AG04450 (cell line): ENCODE measurements at places on chromosomes 11 and 22.
A peak's percentile ranks its signal among the peaks of the same experiment; 100 is the strongest.

DNA sequence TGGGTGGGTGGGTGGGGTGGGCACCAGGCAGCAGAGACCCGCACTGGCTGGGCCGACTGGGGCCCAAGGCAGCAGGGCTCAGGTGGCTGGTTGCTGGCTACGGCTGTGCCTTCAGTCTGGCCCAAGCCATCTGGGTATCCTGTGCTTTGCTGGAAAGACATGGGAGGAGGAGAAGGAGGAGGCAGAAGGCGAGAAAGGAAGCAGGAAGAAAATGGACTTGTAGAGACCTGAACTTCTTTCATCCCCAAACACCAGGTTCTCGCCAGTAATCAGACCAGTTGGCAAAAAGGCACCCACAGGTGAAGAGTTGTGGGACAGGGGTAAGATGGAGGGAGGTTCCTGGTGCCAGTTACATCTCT, 78.8 kb downstream of the IGLL1 start:
- no peak for DNase-seq

DNA sequence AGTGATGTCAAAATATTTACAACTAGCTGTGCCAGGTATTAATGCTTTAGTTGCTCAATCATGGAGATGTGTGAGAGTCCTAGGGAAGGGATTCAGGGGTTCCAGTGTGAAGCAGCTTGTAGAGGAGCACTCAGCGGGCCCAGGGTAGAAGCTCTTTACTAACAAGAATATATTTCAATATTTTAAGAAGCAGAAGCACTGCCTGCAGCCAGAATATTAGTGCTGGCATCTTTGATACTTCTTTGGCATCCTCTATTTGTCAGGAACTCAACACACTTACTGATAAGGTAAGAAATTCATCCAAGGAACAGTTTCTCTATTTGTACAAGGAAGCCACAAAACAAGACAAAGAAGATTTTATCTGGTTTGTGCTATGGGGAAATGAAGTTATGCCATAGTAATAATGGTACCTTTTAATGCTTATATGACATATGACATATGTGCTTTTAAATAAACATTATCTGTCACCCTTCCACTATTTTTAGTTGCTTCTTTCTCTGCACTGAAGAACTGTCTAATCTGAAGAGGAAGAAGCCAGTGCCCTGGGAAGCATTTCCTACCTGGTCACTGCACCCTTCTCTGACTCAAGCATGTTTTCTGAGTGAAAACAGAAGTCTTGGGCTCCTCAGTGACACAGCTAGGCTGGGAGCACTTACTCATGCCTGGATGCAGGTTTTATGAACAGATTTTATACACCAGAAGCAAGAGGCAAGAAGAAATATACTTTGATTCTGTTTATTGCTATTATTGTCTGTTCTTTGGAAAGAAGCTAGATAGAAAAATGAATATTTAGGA, 388.1 kb upstream of the CCDC90B start:
- no peak for DNase-seq

DNA sequence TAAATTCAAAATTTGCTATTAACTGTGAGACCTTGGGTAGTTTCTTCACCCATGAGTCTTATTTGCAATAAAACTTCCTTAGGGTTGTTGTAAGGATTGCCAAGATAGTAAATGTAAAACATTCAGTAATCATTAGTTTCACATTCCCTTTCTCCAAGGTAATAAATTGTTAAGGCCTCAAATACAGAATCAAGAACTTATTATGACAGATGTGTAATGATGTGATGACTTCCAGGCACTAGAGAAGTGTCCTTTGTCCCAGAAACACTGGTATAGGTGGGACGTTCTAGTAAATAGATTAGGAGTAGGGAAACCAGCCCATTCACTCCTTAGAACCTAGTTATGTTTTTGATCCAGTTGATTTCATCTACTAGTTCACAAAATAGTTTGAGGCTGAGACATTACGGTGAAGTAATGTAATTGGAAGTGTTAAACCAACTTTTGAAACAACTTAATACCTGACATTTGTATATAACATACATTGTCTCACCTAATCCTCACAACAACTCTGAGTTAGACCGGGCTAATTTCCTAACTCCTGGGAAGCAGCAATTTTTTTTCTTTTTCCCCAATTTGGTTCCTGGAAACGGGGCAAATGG, 25.5 kb downstream of the CTNND1 start:
- no peak for DNase-seq

DNA sequence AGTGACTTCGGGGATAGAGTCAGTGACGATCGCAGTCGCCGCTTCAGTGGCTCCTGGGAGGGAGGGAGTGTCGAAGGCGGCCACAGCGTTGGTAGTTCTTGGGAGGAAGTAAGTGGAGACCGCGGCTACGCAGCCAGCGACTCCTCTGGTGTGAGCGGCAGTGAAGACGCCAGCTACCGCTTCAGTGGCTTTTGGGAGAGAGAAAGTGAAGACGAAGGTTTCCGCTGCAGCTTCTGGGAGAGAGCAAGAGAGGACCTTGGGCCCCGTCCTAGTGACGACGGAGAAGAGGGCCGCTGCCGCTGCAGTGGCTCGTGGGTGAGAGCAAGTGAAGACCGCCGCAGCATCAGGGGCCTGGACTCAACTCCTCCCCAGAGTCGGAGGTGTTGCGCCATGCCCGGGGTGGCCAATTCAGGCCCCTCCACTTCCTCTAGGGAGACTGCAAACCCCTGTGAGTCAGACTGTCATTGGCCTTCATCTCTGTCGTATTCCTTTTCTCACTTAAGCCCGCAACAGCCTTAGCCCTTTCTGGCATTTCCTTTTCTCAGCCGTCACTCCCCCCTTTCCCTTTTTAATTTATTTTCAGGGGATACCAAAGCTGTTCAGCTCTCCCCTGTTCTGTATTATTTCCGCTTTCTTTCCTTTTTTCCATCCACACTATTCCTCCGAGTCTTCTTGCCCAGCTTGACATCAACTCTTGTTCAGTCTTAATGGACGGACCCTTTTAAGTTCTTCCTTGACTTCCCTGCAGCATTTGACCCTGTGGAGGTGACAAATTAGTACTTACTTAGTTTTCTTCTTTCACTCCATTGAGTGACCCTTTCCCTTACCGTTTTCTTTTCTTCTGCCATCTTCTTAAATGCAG, 1.0 kb downstream of the ANKRD42 start:
- DNase-seq = no peak

DNA sequence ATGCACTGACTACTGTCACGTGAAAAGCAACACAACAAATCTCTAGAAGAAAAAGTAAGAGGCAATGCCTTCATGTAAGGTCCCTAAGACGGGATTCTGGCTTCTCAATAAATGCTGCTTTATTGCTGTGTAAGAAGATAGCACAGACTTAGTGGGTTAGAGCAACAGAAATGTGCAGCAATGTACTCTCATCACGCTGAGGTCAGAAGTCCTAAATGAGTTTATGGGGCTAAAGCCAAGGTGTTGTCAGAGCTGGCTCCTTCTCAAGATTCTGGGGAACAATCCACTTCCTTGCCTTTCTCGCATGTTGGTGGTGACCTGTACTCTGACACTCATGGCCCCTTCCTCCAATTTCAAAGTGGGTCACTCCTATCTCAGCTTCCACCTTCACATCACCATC, 93.4 kb downstream of the SHANK2 start:
- DNase-seq = no peak

- no peak for DNase-seq
Observed at GRCh38 chr11:126169291-126169690, 42.2 kb downstream of the RPUSD4 start.

- no peak for DNase-seq
Observed at GRCh38 chr11:13143486-13144297, 133.9 kb upstream of the BMAL1 start.

DNA sequence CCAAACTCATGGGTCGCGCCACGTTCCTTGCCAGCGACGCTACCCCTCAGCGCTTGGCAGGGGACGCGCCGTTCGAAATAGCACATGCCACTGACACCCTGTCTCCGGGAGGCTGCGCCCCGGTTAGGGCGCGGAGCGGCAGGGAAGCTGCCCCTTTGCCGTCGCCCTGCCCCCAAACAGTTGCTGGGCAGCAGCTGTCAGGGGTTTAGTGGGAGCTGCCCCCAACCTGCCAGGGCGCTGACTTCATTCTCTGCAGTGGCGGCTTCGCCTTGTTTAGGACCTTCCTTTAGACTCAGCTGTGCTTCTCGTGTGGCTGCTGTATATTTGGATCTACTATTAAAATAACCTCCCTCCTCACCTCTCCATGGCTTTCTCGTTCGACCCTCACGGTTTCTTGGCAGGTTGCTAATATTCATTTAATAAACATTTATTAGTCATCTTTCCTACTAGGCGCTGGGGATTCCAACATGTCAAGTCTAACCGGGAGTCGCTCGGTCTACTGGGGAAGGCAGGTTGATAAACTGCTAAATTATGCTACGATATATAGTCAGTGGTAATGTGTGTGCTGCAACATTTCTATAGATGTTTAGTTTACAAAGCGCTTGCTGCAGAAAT, 782 bp downstream of the TMEM109 start:
- DNase-seq = no peak

DNA sequence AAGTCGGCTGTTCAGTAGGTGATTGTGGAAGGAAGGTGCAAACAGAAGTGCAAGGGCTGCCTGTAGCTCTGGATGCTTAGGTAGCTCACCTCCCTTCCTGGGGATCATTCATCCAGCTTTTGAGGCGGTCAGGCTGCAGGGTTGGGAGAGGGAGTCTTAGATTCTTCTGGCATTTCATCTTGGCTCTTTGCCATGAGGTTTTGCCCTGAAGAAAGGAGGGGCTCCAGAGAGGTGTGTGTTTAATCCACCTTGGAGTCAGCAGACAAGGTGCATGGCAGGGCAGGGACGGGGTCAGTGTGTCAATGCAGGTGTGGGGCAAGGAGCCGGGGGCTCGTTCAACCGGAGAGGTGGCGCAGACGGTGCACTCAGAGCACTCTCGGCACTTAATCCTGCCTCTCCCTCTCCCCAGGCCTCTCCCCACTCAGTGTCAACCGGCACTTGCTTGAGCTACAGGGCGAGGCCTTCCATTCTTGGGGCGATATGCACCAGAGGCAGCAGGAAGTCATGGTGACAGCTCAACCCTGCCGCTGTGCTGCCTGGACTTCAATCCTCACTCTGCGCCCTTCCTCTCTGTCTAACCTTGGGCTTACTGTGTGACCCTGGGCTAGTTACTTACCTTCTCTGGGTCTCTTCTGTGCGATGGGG, 7.2 kb downstream of the ADAMTS15 start:
- no peak for DNase-seq

- DNase-seq = no peak
Observed at GRCh38 chr22:37213941-37214730, 1.9 kb upstream of the SSTR3 start.

DNA sequence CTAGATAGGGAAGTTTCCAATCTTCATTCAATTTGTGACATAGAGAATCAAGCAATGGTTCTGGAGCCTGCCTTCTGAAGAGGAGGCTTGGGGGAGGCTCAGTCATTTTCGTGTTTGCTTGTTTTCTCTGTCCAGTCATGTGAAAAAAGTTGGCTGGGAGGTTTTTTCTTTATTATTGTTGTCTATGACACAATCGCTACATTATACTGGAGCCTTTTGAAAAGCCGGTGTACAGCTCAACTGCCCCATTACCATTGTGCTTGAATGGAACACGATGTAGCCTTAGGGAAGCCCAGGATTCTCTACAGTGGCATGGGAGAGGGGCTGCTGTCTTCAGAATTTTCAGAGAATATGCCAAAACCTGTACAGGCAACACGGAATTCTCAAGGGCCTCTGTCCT, 57.9 kb upstream of the NCAM1 start:
- DNase-seq = no peak

GRCh38 chr11:70483077-70483861, 84.9 kb downstream of the CTTN start:
- DNase-seq = peak; percentile 7

DNA sequence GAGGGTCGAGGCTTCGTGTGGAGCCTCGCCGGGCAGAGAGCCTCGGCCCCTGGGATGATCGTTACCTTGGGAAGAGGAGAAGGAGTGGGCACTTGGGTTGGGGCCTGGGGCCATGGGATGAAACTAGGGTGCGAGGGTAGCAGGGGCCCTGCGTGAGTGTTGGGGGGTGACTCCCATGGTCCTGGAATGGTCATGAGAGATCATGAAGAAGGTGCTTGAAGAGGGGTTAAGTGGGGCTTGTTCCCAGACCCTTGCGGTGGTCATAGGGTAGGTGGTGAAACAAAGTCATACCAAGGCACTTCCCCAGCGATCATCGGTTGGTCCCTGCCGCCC, 284 bp downstream of the CCS start:
- no peak for DNase-seq

- no peak for DNase-seq
Observed at GRCh38 chr11:128039140-128040021, 548.0 kb downstream of the ETS1 start.

DNA sequence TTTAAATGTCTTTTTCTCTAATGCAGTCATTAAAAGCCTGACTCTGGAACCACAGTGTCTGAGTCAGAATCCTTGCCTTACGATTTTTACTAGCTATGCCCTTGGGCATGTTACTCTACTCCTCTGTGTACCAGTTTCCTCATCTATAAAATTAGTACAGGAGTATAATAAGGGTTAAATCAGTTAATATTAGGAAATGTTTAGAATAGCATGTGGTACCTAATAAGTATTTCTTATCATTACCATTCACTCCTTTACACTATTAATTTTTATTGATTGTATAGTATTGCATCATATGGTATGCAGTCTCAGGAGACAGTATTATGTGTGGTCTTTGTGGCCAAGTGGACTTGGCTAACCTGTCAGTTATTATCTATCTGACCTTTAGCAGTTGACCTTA, 68.2 kb downstream of the METTL15 start:
- no peak for DNase-seq

DNA sequence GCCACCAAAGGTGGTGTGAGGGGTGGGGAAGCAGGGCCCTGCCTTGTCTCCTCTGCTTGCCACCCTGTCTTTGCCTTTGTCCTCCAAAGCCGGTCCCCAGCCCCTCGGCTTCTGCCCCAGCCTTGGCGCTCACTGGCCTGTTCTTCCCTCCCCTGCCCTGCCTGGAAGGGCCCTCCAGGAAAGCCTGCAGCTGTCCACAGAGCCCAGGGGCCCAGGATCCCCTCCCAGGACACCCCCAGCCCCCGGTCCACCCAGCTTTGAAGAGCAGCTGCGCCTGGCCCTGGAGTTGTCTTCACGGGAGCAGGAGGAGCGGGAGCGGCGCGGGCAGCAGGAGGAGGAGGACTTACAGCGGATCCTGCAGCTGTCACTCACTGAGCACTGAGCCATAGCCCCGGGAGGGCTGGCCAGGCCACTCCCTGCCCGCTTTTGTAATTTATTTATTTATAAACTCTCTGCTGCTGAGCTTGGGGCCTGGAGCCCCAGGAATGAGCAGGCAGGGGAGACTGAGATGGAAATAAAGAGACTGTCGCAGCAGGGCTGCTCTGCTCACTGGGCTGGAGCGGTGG, 1.3 kb upstream of the SSH3 start:
- peak; percentile 33 for DNase-seq

DNA sequence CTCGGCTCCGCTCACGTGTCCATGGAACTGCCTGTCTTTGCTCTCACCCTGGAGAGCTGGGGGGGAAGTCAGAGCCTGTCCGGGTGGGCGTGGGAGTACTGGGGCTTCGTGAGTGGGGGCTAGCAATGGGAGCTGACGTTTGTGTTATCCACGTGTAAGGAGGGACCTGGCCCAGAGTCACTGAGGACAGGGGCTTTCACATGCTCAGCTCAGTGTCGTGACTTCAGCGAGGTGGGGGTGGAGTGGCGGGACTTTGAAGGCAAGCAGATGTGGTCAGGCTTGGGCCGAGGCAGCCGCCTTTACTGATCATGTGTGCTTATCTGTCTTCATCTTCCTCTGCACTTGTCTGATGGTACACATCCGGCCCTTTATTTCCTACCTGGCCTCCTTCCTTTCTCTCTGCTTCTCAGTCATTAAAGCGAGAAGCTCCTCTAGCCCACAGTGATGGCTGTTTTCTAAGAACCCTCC, 113.1 kb upstream of the NNMT start:
- no peak for DNase-seq

GRCh38 chr11:35151683-35152280, 12.8 kb downstream of the CD44 start:
- DNase-seq = no peak
